ENCODE measurements at places on chromosomes 2 and 18.

- no peak for DNase-seq
Observed at GRCh38 chr2:219627103-219628100, at the start of gene SLC4A3. Gene SLC4A3, plus strand, starts transcription at chr2:219627630. Its CDS starts 363 bp downstream, at chr2:219627993.

DNA sequence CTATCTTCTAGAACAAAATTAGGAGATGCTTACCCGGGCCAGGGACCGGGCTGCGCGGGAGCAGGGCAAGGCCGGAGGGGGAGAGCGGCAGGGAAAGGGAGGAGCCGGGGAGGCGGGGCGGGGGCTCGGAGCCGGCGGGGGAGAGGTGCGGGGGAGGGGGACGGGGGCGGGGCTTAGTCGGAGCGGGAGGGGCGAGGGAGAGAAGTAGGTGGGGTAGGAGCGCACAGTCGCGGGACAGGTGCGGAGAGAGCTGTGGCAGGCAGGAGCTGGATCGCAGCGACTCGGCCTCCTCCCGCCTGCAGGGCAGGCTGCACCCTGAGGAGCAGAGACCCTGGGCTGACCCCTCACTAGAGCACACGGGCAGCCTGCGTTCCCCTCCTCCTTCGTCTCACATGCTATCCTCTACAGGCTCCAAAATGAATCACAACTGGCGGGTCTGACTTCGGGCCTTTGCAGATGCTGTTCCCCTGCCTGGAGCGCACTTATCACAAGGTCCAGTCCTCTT is 290.3 kb downstream of the CELF4 start:
- no peak for DNase-seq

GRCh38 chr2:37322368-37322767 is 2.3 kb downstream of the PRKD3 start:
- DNase-seq: no peak

DNA sequence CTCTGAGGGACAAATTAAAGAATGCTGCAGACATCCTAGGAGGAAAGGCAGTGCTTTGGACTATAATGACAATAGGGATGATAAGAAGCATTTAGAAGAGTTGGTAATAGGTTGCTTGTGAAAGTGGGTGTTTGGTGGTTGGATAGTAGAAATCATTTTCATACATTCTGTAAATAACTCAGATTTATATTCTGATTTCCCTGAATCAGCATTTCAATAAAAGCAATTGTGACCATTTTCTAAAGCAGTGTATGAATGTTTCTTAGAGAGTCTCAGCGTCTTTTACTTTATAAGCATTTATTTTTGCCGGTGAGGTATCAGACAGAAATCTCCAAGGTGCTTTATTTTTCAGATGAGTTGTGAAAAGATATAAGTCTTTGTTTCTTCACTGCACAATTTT is 1099.0 kb upstream of the LRRTM1 start:
- no peak for DNase-seq

DNA sequence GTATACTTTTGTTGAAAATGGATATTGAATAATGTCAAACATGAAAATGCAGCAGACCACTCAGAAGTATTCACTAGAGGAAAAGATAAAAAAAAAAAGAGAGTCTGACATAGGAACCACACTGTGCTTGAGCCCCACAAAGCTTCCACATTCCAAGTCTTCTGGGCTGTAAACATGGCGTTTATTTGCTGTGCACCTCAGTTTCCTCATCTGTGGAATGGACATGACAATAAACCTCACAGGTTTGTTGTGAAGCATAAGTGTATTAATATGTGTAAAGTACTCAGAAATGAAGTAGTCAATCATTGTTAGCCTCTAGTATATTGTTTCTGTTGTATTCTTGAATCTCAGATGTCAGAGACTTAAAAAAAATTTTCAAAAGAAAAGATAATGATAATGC is 525.8 kb upstream of the NRP2 start:
- DNase-seq: no peak

- DNase-seq: no peak
Observed at GRCh38 chr2:42385225-42385624, 24.2 kb upstream of the COX7A2L start.

DNA sequence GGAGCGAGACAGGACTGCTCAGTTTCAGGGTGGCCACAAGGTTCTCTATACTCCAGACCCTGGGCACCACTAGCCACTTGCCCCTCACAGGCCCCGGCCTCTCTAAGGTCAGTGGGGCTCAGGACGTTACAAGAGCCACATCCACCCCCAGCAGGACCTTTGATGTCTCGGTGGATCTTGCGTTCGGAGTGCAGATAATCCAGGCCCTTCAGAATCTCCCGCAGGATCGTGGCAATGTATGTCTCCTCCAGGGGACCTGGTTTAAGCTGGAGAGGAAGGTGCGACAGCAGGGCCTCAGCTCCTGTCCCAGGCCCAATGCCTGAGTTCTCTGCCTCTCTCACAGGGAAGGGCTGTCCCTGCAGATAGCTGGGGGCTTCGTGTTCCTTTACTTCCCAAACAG is 8.4 kb downstream of the STK25 start:
- DNase-seq: no peak

DNA sequence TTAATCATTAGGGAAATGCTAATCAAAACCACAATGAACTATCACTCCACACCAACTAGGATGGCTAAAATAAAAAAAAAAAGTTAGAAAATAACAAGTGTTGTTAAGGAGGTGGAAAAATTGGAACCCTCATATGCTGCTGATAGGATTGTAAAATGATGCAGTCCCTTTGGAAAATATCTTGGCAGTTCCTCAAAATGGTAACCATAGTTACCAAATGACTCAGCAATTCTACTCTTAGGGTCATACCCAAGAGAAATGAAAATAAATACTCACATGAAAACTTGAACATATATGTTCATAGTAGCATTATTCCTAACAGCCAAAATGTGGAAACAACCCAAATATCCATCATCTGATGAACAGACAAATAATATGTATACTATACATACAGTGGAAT is 15.7 kb upstream of the ACVR2A start:
- DNase-seq: peak; percentile 18

DNA sequence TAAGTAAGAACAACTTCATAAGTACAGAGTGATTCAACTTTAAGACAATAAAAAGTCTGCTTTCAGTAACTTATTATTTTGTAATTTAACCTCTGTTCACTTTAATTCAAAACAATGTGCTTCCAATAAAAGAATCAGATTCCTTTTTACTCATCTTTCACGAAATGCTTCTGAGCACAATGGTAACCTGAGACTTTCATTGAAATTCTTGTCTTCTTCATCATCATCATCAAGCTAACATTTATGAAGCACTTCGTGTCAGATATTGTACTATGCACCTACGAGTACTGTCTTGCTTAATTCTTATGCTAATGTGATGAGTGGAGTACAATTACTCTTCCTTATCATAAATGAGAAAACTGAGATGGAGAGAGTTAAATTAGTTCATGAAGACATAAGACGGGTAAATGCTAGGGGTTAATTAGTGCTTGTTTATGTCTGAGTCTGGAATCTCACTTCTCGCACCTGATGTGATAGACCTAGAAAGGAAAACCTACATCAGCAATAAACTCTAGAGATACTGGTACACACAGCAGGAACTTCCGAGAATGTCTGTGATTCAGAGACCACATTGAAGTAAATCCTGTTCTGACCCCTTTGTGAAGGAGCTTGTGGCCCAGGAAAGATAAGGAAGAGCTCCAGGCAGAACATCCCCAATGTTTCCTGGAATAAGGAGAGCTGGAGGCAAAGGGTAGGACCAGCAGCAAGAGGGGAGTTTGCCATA is 227.6 kb upstream of the ETAA1 start:
- DNase-seq: no peak

- DNase-seq: no peak
Observed at GRCh38 chr2:186098821-186099220, 360.2 kb downstream of the FSIP2 start.

GRCh38 chr2:128511731-128512378 is 193.2 kb upstream of the HS6ST1 start:
- no peak for DNase-seq

GRCh38 chr18:79489051-79489898 is 93.5 kb downstream of the NFATC1 start:
- DNase-seq: no peak

DNA sequence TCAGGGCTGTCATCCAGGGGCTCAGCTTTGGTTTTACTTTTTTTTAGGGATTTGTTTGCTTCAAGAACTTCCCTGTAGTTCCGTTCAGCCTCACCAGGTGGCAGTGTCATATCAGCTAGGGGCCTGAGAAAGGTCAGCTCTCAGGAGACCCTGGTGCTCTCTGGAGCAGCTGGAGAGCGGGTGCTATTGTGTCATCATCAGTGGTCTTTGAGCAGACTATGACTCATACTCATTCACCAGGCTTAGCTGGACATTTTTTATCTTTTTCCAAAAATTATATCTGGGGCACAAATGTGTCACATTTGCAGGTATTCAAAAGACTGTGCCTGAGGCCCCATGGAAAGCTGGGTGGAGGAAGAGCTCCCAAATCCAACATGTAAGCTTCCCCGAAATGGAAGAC is 24.4 kb downstream of the ZNF892 start:
- DNase-seq: peak; percentile 43

All from epithelial cell of proximal tubule (primary cell).